Retinal pigment epithelial cell (primary cell): ENCODE measurements at places on chromosomes 4 and X.

GRCh38 chr4:165210566-165210965 is 3.2 kb downstream of the KLHL2 start:
- no peak for DNase-seq

- no peak for DNase-seq
Measured at GRCh38 chrX:113510586-113510985, 670.0 kb upstream of the AMOT start.

- DNase-seq: no peak
Measured at GRCh38 chr4:109451544-109452273, 18.1 kb downstream of the SEC24B start.

DNA sequence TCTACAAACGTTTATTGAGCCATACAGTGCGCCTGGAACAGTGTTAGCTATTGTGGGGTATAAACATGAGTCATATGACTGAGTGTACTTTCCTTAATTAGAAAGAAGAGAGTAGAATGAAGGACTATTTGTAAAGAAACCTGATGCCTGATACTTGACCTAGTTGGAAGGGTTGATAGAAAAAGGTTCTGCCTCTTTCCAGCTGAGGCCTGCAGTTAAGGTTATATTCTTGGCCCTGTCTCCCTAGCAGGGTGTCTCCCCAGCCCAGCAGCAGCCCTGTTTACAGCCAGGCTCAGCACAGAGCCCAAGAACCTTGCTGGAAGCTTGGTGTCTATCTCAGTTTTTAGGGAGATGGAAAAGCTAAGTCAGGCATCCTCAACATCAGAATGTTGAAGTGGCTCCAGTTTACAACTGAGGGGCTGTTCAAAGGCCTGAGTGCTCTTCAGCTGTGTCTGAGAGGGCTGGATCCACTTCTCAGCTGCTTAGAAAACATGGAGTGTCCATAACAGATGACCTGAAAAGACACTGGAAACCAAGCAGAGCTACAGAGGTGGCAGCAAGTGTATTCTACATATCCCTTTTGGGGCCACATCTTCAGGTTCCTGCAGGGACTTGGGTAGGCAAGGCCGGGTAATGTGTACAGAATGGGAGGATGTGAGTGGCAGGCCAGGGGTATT is 21.6 kb downstream of the NYX start:
- DNase-seq: no peak

GRCh38 chrX:37755025-37755424 is 24.8 kb upstream of the CYBB start:
- no peak for DNase-seq

GRCh38 chr4:106344647-106344970 is 24.0 kb downstream of the GIMD1 start:
- peak; percentile 37 for DNase-seq

DNA sequence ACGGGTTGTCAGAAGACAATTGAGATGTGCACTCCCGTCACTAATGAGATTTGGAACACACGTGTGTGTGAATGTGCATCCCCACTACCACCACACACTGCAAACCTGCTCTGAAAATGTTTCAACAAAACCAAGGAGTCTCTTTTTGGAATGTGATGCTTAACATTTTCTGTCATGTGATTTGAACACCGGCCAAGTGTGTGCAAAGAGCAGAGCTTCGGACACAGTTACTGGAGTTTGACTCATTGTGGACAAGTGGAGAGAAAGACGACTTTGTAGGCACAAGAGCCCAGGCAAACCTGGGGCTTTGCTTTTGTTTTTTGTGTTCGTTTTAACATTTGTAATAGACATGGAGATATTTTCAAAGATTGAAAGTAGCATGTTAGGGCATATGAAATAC is 49.2 kb downstream of the CCKAR start:
- DNase-seq: no peak

GRCh38 chrX:117972711-117973109 is 143.9 kb downstream of the KLHL13 start:
- DNase-seq: no peak

GRCh38 chr4:184294606-184295133 is 77.0 kb upstream of the ENPP6 start:
- no peak for DNase-seq

DNA sequence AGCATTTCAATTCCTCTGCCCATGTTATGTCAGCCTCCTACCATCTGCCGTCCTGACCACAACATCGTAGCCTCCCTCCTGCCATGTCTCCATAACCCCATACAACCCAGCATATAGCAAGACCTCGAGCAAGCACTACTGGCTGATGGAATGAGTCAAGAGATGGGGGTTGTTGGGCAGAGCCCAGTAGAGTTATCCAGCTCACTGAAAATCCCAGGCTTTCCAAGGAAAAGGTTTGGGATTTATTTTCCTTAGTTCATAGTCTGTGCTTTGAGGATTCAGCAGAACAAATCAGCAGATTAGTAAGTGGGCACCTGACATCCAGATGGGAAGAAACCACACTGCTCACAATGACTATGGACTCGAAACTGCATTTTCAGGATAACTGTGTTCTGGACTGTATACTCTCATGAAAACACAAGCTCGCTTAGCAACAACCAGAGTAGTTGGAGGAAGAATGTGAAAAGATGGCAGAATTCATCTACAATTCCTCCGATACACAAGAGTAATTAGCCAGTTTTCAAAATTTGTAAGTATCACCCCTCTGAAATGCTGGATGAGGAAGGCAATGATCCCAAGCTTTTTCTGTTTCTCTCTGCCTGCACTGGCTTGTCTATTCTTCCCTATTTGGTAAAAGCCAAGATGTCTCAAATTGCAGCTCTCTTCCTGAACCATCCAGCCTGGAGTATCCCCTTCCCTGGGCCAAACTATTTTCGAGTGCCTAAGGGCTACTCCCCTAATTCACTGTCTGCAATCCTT is 186.2 kb upstream of the TBL1X start:
- DNase-seq: no peak

DNA sequence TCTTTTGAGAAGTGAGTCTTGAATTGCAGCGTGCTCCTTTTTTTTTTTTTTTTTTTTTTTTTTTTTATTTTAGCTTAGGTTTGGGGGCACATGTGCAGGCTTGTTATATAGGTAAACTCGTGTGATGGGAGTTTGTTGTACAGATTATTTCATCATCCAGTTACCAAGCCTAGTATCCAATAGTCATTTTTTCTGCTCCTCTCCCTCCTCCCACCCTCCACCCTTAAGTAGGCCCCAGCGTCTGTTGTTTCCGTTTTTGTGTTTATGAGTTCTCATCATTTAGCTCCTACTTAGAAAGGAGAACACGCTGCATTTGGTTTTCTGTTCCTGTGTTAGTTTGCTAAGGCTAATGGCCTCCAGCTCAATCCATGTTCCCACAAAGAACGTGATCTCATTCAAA is 81.3 kb upstream of the TSPAN5 start:
- DNase-seq: no peak

- DNase-seq: no peak
Measured at GRCh38 chr4:138174981-138175794, 67.0 kb downstream of the SLC7A11 start.

GRCh38 chr4:87633243-87633642 is 16.8 kb upstream of the DMP1 start:
- DNase-seq: peak; percentile 87

GRCh38 chrX:11347300-11347699 is 54.1 kb downstream of the AMELX start:
- no peak for DNase-seq

- no peak for DNase-seq
Measured at GRCh38 chr4:84647312-84647884, 64.5 kb downstream of the CDS1 start.

DNA sequence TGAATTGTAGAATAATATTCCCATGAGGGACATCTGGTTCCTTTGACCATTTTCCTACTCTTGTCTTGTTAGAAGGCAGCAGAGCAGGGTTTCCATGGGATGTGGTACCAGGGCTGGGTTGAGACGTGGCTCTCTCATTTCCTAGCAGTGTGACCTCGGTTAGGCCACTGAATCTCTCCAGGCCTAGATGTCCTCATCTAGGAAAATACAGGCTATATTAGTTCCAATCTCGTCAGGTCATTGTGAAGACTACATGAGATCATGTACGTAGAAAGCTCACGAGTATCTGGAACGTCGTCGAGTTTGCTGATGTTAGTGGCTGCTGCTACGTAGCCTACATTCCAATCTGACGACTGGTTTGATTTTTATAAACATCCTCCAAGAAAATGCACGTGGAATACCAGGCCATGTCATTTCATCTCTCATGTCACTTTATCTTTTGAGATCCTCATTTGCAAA is 278.2 kb upstream of the GATB start:
- DNase-seq: no peak

GRCh38 chr4:4794421-4794820 is 65.0 kb upstream of the MSX1 start:
- DNase-seq: no peak

- DNase-seq: peak; percentile 3
Measured at GRCh38 chr4:129092631-129093190, 628 bp downstream of the SCLT1 start.

DNA sequence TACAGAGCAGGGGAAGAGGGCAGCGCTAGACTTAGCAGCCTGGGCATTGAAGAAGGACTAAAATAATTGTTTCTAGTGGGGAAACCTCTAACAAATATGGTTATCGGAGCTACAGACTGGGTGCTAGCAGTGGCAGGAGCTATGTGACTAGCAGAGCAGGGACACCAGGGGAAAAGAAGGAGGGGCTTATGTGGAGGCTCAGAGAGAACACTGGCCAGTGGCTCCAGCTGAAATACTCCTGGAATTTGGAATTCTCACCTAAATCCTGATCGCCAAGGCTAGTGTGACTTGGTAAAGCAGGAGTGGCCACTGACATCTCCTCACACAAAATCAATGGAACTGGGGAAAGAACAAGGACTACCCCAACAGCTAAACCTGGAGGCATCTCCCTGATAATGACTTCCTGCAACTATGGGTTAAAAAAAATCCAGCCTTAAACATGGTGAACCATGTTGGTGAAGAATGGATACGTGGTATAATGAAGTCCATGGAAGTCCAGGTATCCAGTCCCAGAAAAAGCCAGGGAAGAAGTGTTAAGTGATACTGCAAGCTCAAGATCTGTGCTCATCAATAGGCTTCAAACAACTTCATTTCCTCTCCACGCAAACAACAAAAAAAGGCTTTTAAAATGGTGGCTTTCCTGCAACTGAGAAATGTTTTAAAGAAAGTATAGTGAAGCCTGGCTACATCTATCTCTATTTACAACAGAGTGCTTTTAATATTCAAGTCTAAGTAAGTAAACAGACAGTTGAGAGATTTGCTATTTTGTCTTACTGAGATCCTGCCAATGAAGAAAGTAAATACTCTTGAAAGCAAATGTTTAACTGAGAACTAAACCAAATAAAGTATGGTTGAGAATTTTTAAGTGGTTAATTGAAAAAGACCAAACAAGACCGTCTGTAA is 1.8 kb downstream of the TAPT1 start:
- no peak for DNase-seq

GRCh38 chrX:545452-545885 is 85.1 kb upstream of the SHOX start:
- DNase-seq: no peak

- DNase-seq: no peak
Measured at GRCh38 chrX:9947131-9947794, 19.9 kb upstream of the CLDN34 start.

- DNase-seq: no peak
Measured at GRCh38 chr4:163631288-163631687, 136.8 kb downstream of the TMA16 start.

GRCh38 chr4:17436750-17437090 is 75.2 kb downstream of the QDPR start:
- DNase-seq: no peak

GRCh38 chr4:143186649-143187048 is 1.9 kb downstream of the USP38 start:
- DNase-seq: no peak

- DNase-seq: no peak
Measured at GRCh38 chr4:121256887-121257466, 92.9 kb upstream of the TNIP3 start.

- DNase-seq: no peak
Measured at GRCh38 chr4:5730436-5730835, 19.4 kb downstream of the EVC start.

DNA sequence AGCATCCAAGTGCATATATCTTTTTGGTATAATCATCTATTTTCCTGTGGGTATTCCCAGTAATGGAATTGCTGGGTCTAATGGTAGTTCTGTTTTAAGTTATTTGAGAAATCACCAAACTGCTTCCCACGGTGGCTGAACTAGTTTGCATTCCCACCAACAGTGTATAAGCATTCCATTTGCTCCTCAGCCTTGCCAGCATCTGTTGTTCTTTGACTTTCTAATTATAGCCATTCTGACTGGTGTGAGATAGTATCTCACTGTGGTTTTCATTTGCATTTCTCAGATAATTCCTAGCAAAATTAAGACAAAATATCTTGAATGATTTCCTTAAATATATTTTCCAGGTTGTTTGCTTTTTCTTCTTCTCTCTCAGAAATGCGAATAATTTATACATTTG is 341.1 kb downstream of the GBA3 start:
- peak; percentile 58 for DNase-seq

DNA sequence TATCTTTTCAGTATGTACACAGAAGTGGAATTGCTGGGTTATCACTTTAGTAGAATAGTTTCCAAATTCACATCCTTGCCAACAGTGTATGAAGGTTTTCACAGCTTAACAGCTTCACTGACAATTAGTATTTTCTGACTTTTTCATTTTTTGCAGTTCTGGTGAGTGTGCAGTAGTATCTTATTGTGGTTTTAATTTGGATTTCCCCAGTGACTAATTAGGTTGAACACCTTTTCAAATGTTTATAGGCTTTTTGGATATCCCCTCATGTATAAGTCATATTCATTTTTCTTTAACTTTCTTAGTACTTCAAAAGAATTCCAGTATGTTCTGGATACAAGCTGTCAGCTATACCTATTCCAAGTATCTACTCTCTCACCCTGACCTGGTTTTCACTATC is 37.1 kb downstream of the BRCC3 start:
- no peak for DNase-seq

- DNase-seq: no peak
Measured at GRCh38 chrX:31832263-31832662, 760.4 kb upstream of the FTHL17 start.

DNA sequence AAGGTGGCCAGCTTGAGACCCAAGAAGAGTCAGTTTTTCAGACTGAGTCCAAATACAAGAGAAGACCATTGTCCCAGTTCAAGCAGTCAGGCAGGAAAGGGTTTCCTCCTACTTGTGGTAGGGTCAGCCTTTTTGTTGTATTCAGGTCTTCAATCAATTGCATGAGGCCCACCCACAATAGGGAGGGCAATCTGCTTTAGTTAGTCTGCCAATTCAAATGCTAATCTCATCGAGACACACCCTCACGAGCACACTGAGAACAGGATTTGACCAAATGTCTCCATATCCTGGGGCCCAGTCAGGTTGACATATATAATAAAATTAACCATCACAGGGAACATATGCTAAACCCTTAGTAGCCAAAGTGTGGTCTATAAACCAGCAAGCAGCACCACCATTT is 75.3 kb upstream of the FRMPD3 start:
- DNase-seq: no peak

DNA sequence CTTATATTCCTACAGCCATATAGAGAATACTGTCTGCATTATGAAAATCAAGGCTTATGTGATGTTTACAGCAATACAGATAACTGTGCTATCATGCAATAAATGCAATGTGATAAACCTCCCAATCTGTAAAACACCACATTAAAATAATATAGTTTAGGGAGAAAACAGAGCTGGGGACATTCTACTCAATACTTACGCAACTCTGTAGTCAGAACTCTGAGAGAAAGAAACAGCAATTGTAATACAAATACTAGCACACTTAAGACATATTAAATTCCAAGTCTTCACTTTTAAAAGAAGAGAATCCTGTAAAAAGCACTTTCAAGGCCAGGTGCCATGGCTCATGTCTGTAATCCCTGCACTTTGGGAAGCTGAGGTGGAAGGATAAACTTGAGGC is 61.4 kb downstream of the ANKRD17 start:
- DNase-seq: no peak
